ENCODE measurements at places on chromosomes 2 and 18. TPM values are rescaled to one million over a fixed set of nuclear protein-coding genes. Genes with fewer than 3 reads are reported as not detected.
A peak's percentile ranks its signal among the peaks of the same experiment; 100 is the strongest.

IL1RL2 gene
- total RNA-seq, result 1.7 TPM

MYOM1 gene
- total RNA-seq, result 0.90 TPM

PRSS56 gene
- total RNA-seq, result not detected

- no peak for DNase-seq
Measured at GRCh38 chr18:77405096-77405495, 155.4 kb downstream of the GALR1 start.

CHAC2 gene
- 0.57 TPM for total RNA-seq

SLC66A2 gene
- total RNA-seq, result 24.6 TPM

- DNase-seq, result no peak
Measured at GRCh38 chr2:168194784-168195522, 52.4 kb downstream of the STK39 start.

IL1B gene
- not detected for total RNA-seq

DNA sequence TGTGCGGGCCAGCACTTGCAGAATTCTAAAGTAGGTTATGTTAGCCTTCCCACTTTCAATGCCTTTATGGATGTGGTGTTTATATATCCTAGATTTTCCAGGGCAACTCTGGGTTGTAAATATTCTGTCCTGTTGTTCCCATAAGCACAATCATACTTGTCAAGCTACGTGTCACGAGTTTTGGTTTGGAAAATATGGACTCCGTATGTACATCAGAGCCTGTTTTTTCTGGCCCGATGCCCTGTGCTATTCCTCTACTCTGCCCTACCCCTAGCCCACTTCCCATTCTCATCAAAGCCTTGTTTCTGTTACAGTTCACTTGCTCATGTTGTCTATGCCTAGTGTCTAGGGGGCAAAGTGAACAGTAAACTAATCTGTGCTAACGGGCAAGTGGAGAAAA lies 27.0 kb upstream of the ZEB2 start:
- DNase-seq, result no peak

TMEM17 gene
- 4.4 TPM for total RNA-seq

MARCHF4 gene
- 0.57 TPM for total RNA-seq

ADD2 gene
- total RNA-seq, result 0.36 TPM

DNA sequence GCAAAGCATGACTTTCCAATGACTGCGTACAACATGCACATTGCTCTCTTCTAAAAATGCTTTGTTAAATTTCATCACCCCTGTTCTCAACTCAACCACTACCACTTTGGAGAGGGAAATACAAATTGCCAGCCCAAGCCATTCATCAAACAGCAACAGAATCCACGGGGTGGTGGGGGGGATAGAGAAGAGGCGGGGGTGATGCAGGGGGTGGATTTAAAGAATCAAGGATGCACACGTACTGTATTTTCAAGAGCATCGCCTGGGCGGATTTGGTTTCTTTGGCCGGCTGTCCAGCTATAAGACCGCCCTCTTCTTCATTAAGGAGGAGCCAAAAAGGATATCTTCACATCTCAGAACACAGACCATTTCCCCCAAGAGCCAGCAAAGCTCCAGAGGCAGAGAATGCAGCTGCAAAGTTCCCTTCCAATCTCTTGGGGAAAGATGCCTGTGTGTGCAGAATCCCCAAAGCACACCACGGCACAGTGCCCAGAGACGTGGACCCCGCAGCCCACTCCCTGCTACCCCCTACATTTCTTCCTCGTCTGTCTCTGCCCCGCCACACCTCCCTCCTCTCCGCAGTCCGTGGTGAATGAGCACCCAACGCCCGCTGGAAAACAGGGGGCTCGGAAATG lies 977 bp downstream of the SLC8A1 start:
- DNase-seq, result peak; percentile 78

DNA sequence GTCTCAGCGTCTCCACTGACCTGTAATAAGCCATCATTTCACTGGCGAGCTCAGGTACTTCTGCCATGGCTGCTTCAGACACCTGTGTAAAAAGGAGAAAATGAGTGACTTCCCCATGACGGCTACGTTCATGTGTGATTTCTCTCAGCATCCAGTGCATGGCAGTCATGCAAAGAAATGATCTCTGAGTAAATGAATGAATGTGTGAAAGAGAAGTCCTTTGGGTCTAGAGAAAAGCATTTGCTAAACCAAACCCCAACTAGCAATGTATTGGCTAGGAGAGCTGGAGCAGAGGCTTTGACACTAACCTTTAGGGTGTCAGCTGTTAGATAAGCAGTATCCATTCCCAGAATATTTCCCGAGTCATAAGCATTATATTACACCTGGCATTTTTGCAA lies 417 bp downstream of the IL1B start:
- no peak for DNase-seq

- DNase-seq, result no peak
Measured at GRCh38 chr2:118477111-118477862, 370.2 kb downstream of the EN1 start.

WIPF1 gene
- 20.5 TPM for total RNA-seq

- DNase-seq, result no peak
Measured at GRCh38 chr2:232779465-232779864, 3.1 kb upstream of the KCNJ13 start.

PLB1 gene
- total RNA-seq, result 2.7 TPM

DNA sequence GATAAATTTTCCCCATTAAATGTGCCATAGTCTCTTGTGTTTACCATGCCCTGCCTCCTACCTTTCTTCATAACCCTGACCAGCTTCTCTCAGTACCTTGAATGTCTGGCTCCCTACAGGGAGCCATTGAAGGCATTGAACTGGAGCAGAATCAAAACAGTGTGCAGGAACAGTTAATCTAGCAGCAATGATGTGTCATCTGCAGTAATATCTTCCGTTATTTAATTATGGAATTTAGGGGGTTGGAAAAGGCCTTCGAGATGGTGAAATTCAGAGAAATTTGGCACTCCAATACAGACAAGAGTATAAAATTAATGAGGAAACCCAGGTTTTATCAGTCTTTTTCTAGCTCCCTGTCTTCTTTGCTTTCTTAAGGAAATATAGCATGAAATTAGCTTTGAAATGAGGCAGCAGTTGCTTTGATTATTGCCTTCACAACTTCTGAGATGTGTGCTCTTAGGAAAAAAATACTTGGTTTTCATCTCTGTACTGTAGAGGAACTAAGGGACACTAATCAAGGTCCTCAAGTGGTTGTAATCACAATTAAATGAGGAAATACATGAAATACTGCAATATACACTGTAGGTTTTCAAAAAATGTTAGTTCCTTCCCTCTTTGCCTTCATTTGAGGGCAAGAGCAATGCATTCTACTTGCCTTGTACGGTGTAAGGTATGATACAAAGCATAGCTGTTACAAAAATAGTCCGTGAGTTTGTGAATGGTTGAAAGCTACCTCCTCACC lies 369.1 kb downstream of the SETBP1 start:
- peak; percentile 25 for DNase-seq

NOL4 gene
- not detected for total RNA-seq

HNRNPLL gene
- 45.0 TPM for total RNA-seq

DNA sequence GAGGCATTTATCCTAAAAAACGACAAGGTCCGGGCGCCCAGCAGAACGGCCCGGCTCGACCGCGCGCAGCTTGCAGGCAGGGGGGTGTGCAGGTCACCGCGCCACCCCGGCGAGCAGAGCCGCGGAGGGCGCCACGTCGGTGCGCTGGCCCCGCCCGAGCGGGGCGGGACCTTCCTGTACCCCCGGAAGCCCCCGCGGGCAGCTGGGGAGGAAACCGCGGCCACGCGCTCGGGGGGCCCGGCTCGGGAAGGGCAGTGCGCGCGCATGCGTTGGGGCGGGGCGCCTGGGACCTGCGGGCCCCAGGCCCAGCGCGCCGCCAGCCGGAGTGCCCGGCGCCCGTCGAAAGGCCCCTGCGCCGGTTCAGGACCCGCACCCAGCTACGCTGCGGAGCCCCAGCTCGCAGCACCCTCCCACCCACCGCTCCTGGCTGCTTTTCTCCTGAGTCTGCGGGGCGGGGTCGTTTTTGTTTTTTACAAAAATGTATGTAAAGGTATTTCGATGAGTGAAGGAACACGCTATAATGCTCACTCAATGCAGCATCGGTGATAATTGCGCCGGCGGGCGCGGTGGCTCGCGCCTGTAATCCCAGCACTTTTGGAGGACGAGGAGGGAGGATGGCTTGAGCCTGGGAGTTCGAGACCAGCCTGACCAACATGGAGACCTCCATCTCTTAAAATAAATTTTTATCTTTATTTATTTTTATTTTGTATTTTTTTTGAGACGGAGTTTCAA lies 47.7 kb upstream of the POMC start:
- DNase-seq, result peak; percentile 51

DNA sequence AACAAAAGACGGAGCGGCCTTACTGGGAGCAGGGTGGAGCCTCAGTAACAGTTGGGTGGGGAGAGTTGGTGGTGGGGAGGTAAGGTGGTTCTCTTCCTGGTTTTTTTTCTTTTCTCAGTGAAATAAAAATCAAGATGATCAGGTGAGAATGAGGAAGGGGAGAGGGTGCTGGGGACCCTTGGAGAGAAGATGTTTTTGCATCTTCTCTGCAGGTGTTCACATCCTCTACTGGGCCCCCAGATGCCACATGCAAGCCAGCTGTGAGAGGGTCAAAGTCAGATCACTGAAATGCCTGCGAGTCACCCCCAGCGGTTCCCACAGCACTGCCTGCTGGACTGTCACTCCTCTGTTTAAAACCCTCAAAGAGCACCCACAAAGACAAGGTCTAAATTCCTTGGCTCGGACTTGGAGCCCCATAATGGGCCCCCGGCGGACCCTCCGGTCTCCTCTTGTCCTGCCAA lies 69.8 kb upstream of the FHL2 start:
- DNase-seq, result no peak

IL36A gene
- 2.0 TPM for total RNA-seq

IGFBP2 gene
- 10.6 TPM for total RNA-seq

LYPD1 gene
- total RNA-seq, result 0.74 TPM

CAB39 gene
- 68.5 TPM for total RNA-seq

GRCh38 chr2:159960414-159960813 lies 102.0 kb downstream of the PLA2R1 start:
- DNase-seq, result peak; percentile 83

Measured in fibroblast of the aortic adventitia (primary cell).